NCI-H1092 (cell line): ENCODE measurements at places on chromosomes 11 and 22.

GRCh38 chr11:19816040-19816439 is 103.4 kb downstream of the NAV2 start:
- DNase-seq = no peak

DNA sequence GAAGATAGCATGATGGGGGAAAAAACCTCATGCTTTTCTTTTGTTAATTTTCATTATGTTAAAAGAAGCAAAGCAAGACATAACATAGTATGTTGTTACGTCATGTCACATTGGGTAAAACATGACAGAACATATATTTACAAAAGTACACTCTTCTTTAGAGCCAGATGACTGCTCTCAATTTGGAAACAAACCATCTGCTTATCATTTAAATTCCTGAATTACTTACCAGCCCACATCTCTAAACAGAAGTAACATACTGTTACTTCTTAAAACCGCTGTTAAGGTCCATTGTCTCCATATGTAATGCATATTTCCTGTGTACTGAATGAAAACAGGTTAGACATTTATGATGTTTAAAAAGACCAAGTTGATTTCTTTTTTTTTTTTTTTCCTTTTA is 100.0 kb downstream of the TMEM135 start:
- no peak for DNase-seq

GRCh38 chr11:9615031-9615451 is 41.6 kb downstream of the WEE1 start:
- DNase-seq = no peak

GRCh38 chr22:49242480-49242879 is 585.2 kb downstream of the BRD1 start:
- no peak for DNase-seq

GRCh38 chr11:68441466-68442230 is 18.9 kb upstream of the PPP6R3 start:
- DNase-seq = no peak
